Left lobe of liver (tissue), 2 donors: ENCODE measurements at places on chromosomes 3 and 15. TPM values are rescaled to one million over a fixed set of nuclear protein-coding genes. Genes with fewer than 3 reads are reported as not detected.

DNA sequence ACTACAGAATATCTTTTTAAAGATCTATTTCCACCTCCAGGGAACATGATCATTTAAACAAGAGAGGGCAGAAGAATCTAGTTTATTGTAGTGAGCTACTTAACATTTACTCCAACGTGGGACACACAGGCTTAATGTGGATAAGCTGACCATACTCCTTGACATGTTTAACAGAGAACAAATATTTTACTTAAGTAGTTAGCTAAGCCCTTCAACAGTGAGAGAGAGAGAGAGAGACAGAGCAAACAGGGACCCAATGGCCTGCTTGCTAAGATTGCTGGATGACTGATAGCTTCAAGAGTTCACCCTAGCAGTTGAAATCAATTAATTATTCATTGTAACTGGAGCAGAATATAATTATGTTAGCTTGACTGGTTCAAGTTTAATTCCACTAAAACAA is 158.6 kb downstream of the ADAM10 start:
- no peak for DNase-seq

DNA sequence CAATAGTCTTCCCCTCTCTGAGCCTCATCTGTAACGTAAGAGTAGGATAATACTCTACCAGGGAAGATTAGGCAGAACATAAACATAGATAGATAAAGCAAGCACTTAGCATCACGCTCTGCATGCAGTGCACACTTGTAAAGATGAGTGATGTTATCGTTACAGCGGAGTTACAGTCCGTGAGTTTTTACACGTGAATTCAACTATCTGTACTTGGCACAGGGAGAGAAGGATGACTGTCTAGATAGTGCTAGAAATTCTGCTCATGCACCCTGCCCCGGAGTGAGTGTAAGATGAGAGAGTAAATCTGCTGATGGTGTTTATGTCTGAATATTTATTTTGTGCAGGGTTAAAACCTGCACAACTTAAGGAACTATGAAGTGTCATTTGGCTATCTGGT is 35.8 kb downstream of the HAPLN3 start:
- DNase-seq: no peak

DNA sequence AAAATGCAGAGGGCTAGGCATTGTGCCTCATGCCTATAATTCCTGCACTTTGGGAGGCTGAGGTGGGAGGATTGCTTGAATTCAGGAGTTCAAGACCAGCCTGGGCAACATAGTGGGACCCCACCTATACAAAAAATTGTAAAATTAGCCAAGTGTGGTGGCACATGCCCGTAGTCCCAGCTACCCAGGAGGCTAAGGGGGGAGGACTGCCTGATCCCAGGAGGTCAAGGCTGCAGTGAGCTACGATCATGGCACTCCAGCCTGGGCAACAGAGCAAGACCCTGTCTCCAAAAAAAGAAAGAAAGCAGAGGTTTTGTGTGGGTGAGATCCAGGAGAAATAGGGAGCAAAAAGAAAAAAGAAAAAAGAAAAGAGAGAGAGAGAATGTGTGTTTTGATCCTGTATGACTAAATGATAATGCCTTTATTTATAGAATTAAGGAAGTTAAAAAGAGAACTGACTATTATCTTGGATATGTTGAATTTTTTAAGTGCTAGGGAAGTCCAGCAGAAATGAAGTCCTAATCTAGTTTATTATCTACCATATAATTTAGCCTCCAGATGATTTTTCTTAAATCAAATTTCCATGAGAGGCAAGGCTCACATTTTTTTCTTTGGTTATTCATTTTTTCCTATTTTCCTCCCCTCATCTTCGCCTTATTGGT is 4.8 kb downstream of the TTBK2 start:
- no peak for DNase-seq

- no peak for DNase-seq
Observed at GRCh38 chr3:188304501-188304900, 150.5 kb downstream of the LPP start.

GRCh38 chr3:33808559-33808958 is 10.1 kb downstream of the PDCD6IP start:
- no peak for DNase-seq

DNA sequence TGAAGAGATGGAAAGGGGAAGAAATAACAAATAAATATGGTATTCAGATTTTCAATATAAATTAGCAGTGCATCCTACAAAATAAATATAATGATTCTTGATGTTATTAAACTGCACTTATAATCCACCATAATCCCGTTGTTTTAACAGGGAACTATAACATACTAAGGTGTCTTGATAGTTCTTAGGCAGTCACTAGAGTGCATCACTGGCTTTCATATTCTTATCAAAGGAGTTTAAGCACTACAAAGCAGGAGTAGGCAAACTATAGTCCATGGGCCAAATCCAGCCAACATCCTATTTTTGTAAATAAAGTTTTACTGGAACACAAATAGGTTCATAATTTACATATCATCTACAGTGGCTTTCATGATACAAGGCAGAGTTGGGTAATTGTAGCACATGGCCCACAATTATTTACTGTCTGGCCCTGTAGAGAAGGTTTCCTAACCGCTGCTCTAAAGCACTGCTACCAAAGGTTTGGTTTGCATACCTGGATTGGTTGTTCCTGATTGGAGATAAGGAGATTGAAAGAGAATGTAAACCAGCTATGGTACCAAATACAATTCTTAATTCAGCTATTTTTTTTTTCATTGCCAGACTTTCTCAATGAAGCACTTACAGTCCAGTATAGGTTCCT is 104.3 kb downstream of the ZNF280D start:
- DNase-seq: no peak

GRCh38 chr3:113261063-113261625 is 49.8 kb downstream of the BOC start:
- no peak for DNase-seq

GRCh38 chr3:165256554-165257065 is 60.4 kb upstream of the SLITRK3 start:
- no peak for DNase-seq

DNA sequence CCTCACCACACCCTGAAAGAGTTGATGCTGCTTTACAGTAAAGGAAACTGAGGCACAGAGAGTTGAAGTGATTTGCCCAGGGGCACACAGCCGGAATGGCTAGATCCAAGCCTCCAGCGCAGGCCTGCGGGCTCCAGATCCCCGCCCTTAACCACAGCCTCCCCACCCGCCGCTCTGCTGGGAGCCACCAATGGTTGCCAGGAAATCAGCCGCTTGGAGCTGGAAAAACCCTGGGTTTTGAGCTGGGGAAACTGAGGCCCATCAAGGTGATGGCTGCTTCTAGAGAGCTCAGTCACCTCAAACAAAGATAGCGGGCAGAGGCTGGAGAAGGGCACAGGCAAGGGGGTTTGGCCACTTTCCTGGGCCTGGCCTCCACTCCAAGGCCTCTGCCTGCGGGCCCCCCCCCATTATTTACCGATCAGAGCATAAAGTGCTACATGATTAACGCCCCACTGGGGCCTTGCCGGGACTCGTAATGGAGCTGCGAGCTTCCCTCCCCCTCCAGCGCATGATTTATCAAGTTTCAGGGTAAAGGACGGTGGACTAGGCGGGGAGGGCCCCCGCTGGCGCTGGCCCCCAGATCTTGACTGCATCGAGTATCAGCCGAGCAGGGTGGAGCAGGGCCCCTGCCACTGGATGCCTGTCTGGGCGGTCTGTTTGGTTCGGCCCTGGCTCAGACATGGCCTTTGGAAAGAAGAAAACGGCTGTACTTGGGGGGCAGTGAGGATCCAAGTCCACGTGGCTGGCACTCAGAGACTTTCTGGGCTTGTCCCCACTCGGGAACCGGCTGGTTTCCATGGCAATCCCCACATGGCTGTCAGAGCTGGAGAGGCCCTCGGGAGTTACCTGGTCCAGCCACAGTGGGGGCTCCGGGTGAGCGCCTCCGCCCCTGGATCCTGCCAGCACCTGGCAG is 9.1 kb downstream of the PLXND1 start:
- DNase-seq: no peak

- DNase-seq: no peak
Observed at GRCh38 chr3:7934362-7934761, 567.3 kb upstream of the LMCD1 start.

DNA sequence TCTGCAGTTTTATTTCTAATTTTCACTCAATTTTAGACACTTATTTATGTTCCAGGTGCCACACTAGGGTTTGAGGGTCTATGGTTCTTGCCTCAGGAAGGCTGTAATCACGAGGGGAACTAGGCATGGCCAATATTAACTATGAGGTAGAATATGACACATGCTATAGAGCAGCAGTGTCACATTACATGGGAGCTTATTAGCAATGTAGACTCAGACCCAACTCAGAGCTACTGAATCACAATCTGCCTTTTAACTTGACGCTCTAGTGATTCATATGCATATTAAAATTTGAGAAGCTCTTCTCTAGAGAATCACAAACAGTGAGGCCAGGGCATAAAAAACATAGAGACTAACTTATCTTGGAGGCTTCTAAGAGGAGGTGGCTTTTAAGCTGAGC is 32.8 kb upstream of the MRPL3 start:
- no peak for DNase-seq

- no peak for DNase-seq
Observed at GRCh38 chr3:195270079-195270816, 711 bp downstream of the XXYLT1 start.

DNA sequence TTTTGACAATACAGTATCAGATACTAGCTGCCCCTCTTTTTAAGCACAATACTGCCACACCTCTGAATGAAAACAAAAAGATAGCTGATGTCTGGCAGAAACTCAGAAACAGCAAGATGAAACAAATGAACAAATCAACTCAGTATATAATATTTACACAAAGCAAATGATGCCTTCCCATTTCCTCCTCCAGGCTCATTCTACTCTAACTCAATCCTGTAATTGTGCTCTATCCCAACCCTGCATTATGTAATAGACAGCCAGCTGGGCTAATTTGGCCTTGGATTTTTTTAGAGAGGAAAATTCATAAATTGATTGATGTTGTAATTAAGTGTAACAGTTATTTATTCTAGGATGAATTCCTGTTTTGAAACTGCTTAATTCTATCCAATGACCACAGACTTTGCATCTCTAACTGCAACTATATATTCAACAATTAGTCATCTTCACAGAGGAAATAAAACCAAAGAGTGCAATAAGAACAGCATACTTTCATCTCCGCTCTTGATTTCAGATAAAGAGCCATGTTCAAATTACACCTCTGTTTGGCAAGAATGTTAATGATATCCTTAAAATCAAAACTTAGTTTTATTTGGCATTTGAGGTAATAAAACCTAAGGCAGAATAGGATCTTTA is 6.1 kb downstream of the ATG3 start:
- no peak for DNase-seq

DNA sequence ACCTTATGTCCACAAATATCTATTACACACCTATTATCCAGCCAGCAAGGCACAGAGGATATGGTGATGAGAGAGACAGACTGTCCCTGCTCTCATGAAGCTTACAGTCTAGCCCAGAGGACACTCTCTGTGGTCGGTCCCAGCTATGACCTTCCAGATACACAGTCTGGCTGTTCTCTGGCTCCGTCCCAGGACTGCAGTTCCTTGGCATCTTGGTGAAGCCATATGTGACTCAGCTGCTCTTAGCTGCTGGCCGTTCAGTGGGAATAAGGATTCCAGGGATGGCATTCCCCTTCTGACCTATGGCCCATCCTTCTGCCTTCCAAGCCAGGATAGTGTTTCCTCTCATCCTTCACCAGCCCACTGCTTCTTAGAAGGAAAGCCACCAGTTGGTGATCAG is 30.8 kb downstream of the MEX3B start:
- no peak for DNase-seq

GRCh38 chr3:112297714-112298113 is 3.7 kb upstream of the SLC9C1 start:
- no peak for DNase-seq

GRCh38 chr3:153404157-153404556 is 242.1 kb downstream of the RAP2B start:
- DNase-seq: no peak

DNA sequence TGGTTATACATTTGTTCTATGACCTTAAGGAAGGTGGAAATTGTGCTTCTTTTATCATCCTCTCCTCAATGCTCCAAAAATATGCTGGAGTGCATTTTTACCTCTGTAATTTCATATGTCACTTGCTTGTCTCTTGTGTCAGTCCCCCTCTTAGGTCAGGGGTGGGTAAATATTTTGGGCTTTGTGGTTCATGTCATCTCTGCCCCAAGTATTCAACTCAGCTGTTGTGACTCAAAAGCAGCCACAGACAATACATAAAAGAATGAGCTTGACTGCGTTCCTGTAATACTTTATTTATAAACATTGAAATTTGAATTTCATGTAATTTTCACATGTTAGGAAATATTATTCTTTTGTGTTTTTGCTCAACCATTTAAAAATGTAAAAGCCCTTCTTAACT is 60.4 kb upstream of the SLC24A5 start:
- no peak for DNase-seq

DNA sequence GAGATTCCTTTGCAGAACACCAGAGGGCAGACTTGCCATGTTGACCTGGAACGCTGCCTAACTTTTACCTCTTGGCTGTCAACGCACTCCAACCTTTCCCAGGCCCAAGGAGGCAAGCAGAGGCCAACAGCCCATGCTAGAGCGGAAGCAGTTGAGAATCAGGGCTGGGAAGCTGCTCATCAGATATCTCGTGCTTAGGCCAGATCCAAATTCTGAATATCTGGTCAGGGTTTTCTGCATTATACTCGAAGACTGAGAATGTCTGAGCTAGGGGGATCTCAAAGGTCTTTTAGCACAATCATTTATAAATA is 2.5 kb downstream of the XIRP1 start:
- DNase-seq: peak; percentile 80

DNA sequence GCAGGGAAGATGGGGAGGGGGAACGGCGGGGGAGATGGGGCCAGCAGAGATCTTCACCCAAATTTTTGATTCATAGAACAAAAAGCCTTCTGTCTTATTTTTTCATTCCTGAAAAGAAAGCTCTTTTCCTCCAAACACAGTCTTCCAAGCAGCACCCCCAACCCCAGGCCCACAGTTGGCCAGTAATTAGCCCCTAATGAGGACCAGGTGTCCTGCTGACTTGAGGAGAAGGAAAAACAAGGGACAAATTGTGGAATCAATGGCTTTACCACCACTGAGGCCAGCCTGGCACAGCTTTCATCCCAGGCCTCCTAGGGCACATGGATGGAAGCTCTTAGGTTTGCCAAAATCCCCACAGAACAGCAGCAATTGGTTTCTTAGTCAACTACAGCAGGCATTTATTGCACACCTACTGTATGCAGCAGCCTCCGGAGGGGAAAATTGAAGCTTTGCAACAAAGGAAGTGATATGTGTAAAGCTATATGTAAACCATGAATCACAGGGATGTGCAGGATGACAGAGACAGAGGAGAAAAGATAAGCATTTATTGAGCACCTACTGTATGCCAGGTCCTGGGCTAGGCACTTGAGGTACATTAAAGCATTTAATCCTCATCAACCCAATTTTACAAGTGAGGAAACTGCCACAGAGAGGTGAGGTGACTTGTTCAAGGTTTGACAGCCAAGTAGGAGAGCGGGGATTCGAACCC is 199.5 kb downstream of the TBC1D2B start:
- DNase-seq: no peak

GRCh38 chr3:156356537-156357363 is 198.2 kb downstream of the SSR3 start:
- no peak for DNase-seq

The CLCN2 gene
- total RNA-seq: 4.8 TPM

The EPHB3 gene
- 0.65 TPM for total RNA-seq

The INSYN1 gene
- 1.4 TPM for total RNA-seq

The TUBGCP4 gene
- total RNA-seq: 12.2 TPM

The NR2F2 gene
- 37.0 TPM for total RNA-seq
